ENCODE measurements at places on chromosomes 2 and 18.

DNA sequence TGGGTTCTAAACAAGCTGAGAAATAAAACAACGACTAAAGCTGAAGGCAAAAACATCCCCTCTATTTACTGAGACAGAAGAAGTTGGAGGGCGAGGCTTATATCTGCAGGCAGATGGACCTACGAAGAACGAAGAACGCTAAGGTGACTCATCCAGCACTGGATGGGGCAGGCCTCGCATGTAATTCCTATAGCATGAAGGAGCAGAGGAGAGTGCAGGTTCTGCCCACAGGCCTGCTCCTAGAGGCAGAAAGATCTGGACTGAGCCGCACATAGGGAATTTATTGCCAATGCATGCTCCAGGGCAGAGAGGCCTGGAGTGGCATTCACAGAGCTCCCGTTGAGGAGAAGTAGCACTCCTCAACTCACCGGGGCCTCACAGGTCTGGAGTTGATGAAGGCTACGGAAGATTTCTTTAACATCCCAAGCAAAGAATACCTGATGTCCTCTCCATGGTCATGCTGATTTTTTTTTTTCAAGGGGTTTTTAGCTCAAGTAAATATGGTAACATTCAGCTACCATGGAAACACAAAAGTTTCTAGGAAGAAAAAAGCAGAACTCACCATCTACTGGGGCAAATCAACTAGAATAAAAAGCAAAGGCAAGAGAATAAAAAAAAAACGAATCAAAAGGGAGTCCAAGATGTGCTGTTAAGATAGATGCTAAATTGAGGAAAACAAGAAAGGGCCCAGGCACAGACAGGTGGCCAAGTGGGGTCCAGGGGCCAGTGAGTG is 10.4 kb upstream of the METTL21A start:
- DNase-seq: peak; percentile 68

- no peak for DNase-seq
These were observed 131.2 kb downstream of the KCTD1 start for GRCh38 chr18:26417190-26417589.

DNA sequence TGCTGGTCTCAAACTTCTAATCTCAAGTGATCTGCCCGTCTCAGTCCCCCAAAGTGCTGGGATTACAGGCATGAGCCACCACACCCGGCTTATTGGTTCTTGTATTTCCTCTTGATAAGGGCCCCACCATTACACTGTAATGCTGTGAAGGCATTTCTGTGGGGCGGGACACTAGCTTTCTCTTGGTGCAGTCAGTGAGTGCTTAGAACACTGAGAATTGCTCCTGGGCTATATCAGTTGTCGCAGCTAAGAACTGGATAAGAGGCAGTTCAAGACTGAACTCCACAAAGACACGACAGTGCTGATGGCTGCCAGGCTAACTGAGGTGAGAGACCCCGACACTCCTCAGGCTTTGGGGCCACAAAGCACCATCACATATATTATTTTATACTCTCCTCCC is 2.1 kb downstream of the KHK start:
- DNase-seq: no peak

DNA sequence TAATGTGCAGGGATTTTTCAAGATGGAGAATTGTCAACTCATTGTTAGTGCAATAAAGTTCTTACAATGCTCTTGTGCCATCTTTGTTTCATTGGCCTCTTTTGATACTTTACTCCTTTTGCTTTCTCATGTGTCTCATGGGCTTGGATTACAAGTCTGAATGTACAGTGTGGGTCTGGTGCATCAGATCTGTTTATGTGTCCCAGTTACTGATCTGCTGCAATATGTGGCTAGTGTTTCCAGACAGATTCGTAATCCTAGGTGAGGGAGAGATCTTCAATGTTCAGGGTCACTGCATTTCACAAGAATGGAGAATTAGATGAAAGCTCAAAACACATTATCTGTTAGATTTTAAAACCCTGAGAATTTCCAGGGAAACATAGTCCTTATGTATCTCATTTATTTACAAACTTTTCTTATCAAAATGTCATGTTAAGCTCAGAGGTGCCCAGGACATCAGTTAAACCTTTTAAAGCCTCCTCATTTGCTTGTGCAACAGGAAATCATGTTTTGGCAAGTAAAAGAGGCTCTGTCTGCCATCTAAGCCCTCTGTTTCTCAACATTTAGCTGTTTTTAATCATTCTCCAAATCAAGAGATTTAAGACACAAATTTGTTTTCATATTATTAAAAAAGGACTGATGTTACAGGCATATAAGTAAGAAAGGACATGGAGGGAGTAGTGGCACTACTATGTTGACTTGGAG is 108.1 kb downstream of the NUP35 start:
- DNase-seq: no peak

- DNase-seq: no peak
These were observed 120.6 kb downstream of the PIGN start for GRCh38 chr18:62066102-62066818.

DNA sequence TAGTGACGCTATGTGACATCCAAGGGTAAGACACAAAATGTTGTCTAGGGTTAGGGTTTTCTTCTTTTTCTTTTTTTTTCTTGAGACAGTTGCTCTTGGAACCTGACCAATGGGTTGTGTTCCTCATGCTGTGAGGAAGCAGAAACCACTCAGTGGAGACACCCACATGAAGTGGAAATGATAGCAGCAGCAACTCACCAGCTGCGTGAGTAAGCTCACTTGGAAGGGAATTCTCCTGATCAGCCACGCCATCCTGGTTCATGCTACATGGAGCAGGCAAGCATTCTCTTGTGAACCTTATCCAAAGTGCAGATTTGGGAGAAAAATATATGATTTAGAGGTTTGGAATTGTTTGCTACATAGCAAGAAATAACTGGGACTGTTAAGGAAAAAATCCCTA is 863.7 kb downstream of the EPHA4 start:
- peak; percentile 66 for DNase-seq

GRCh38 chr2:153043385-153043784 is 325.0 kb downstream of the ARL6IP6 start:
- peak; percentile 16 for DNase-seq

DNA sequence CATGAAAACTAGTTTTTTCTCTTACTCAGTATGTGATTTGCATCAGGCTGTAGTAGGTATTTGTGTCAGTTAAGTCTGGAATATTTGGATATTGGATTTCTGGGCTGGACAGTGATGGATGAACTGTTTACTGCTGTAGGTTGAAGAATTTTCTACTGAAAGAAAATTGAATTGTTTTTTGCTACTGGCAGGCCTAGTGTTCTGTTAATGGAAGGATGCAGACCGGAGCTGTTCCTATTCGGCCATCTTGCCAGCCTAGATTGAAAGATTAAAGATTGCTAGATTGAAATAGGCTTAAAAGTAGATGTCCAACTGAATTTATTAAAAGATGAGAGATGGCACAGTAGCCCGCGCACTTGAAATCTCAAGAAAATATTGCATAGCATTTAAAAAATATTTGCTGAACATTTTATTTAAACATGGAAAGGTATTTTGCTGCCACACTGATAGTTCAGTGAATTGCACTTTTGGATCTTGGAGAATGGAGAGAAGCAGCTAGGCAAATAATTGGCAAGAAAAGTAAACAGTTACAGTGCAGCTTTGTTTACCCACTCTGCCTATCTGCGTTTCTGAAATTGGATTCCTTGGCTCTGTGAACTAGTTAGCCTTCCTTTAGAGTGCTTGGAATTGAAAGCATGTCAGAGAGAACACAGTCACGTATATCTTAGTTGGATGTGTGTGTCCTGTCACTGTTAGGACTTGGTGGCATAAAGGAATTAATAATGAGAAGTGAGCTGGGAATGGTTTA is 54.1 kb downstream of the EPB41L5 start:
- no peak for DNase-seq

DNA sequence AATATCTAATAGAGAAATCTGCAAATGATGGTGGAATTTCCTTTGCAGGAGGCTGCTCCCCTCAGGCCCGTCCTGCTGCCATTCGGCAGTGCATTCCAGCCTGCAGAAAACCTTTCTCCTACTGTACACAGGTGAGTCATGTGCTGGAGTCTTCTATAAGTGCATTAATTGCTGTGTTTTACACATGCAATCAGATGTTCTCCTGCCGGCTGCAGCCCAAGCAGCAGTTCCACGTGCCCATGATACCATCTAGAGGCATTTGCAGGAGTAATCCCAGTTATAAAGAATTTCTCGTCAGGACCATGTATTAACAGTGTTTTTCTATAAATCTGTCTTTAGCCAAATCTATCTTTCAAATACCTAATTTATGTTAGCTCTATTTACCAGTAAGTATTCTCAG is 304.7 kb upstream of the HNMT start:
- DNase-seq: peak; percentile 2

GRCh38 chr2:29166242-29167039 is 51.2 kb downstream of the CLIP4 start:
- DNase-seq: no peak

GRCh38 chr2:223538920-223539440 is 63.2 kb downstream of the SCG2 start:
- DNase-seq: no peak

GRCh38 chr2:224638301-224638823 is 53.2 kb upstream of the CUL3 start:
- no peak for DNase-seq

DNA sequence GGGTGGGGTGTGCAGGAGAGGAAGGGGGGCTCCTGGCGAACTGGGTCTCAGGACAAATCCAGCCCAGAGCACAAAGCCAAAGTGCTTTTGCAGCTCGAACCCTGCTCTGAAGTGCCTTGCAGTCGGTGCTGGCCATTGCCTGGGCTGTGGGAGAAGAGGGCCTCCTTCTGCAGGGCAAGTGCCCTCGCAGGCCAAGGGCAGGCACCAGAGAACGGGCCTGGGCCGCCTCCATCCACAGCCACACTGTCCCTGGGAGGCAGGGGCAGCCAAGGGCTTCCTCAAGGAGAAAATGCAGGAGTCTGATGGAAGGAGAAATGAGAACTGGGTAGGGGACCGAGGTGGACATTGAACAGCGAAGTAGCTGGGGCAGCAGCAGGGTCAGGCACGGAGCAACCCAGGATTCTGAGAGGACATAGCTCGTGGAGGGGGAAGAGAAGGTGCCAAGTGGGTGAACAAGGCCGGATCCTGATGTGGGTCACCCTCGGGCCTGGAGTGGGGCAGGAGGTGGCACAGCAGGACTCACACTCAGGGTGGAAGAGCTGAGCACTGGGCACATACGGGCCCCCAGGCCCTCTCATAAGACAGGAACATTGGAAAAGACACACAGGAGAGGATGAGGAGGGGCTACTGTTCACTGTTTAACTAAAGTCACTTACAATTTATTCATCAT is 312.8 kb upstream of the SALL3 start:
- DNase-seq: no peak

DNA sequence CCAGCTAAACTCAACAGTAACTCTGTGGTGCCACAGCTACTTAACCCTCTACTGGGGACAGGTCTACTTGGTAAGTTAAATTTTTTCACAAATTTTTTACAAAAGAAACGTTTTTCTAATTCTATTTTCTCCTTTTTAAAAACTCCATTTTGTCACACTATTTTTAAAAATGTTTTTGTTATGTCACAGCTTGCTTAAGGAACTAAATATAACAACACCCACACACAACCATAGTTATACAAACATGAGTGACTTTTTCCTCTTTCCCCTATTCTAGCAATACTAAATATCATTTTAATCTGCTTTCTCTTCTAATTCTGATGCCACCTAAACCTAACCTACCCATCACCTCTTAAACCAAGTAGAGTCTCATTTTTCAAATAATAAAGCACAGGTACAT is 160.5 kb upstream of the EPC2 start:
- DNase-seq: no peak

- peak; percentile 21 for DNase-seq
These were observed 98.6 kb downstream of the CPO start for GRCh38 chr2:207037896-207038295.

DNA sequence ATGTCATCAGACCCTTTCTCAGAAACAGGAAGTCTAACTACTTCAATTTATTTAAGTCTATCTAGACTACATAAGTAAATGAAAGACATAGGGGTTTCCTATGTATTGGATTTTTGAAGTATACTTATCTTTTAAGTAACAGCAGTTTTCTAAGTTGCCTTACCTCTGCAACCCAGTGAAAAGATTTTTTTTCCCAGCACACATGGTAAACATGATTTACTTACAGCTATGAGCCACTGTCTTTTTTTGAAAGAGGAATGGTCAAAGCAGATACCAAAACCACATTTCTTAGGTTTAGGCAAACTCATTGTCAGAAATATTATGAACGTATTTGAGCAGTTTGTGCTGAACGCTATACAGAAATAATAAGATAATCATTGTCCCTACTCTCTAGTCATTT is 78.7 kb upstream of the OTX1 start:
- no peak for DNase-seq

- DNase-seq: no peak
These were observed 197.3 kb downstream of the ANKRD30B start for GRCh38 chr18:14945286-14945685.

- peak; percentile 31 for DNase-seq
These were observed 20.5 kb downstream of the NEDD4L start for GRCh38 chr18:58064406-58064998.

DNA sequence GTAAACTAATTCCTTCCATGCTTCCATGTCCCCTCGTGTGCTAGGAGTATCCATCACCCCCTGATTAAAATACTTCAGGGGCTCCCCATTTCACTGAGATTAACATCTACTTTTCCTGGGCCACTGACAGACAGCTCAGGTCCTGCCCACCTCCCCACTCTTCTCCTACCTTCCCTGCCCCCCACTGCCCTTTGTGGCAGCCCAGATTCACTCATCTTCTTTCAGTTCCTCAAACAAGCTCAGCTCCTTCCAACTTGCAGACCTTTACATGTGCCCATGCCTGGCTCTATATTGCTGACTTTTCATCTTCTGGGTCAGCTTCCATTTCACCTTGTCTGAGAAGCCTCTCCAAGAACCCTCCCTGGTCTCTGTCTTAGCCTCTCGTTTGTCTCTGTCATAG is 12.0 kb downstream of the RUFY4 start:
- no peak for DNase-seq

GRCh38 chr18:31791817-31792579 is 31.3 kb upstream of the SLC25A52 start:
- DNase-seq: no peak

GRCh38 chr2:119574108-119574815 is 30.0 kb downstream of the CFAP221 start:
- DNase-seq: no peak

DNA sequence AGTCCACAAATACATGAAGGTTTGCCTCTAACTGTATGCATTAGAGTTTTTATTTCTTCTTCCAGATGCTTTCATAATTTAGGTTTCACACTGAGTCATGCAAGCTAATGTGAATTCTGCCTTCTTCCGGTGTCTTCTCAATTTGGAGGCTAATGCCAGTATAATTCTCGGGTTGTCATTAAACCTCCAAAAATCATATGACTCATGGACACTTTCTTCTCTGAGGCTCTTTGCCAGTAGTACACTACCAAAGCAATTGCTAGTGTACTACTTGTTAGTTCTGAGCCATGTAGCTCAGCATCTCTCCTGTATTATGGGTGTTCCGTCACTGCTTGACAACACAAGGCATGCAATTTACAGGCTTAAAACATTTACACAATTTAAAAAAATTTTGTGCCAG is 137.1 kb downstream of the VWC2L start:
- peak; percentile 55 for DNase-seq

GRCh38 chr2:101729521-101730190 is 32.1 kb downstream of the MAP4K4 start:
- DNase-seq: no peak

Measured in EL (cell line).